SW480 (cell line): ENCODE measurements at places on chromosomes 3 and 15.

GRCh38 chr3:150583028-150583427 is 20.1 kb upstream of the SELENOT start:
- no peak for DNase-seq

DNA sequence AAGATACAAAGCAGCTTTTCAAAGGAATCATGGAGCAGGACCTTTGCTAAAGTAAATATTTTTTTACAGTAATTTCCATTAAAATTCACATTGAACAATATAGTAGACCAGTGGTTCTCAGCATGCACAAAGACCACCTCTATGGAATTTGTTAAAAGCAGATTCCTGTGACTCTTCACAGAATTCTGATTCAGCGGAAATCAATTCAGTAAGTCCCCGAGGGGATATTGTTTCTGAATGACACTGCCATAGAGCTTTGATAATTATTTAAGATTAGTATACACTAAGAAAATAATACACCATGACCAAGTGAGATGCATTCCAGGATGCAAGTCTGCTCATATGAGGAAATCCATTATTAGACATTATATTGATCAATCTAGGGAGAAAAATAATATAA is 161.9 kb upstream of the TNIK start:
- no peak for DNase-seq

DNA sequence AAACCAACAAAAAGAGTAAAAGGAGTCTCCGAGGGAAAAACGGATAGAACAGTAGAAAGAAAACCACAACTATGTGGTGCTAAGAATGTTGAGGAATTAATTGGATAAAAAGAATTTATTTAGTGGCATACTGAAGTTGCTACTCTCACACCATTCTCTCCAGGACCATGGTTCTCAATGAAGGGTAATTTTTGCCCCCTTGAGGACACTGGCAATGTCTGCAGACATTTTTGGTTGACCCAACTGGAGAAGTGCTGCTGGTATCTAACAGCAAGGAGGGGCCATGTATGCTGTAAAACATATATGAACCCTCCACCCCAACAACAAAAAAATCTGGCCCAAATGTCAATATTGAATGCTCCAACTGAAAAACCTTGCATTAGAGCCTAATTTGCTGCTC is 85.9 kb upstream of the CSPG5 start:
- peak; percentile 13 for DNase-seq

DNA sequence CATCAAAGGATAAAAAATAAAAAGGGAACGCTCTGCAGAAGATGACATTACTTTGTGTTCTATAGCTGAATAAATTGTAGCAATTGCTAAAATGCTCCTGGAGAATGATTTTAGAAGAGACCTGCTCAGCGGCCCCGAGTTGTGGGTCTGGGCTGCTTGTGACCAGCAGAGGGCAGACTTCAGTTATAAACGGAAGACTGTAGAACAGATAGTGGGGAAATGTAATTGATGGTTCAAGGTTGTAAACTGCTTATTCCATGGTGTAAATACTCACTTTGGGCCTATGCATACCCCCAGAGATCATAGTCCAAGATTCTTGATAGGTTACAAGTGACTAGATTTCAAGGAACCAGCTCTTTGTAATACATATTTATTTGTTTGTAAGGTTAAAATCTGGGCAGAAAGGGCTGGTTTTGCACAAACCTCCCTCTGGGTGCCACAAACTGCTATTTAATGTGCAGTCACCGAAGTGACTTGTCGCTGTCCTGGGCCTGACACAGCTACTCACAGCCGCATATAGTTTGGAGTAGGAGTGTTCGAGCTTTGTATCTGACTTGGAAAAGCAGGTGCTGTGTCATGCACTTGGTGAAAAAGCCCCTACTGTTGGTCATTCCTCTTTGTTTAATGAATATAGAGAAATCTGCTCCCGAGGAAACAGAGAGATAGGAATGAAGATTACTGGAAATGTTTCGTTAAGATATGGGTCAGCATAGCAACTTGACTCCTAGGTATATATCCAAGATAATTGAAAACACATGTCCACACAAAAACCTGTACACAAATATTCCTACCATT is 34.7 kb upstream of the NDUFB4 start:
- DNase-seq, result peak; percentile 62

DNA sequence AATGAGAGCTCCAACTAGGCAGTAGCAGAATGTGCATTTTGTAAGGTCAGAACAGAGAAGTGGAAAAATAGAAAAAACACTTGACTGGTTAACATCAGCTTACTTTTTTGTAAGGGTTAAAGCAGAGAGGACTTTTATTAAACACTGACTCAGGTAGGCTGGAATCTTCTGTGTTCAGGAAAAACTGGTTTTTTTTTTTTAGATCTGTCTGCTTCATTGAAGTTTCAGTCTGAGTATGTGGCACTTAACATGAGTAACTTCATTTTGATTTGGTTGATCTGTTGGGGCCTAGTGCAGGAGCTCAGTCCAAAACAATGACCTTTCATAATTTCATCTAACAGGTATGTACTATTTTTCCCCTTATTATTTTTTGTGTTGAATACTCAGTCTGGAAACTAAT is 141.1 kb downstream of the DOCK3 start:
- DNase-seq, result no peak

GRCh38 chr3:142787719-142788118 is 63.9 kb downstream of the TRPC1 start:
- no peak for DNase-seq

DNA sequence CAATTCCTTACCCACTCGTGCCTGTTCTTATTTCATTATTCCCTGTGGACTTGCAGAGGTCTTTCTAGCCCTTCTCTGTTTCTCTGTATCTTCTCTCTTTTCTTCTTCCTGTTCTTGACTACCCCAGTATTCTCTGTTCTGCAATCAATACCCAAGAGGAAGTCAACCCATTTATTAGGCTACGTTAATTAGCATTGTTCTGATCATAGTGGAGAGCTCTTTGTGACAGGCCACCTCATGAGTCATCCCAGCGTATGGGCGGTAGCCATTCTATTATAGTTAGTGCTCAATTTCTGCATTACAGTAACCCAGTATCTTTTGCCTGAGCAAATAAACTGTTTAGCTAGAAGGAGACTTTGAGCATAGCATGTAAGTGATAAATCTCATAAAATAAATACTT is 259.5 kb upstream of the GRM7 start:
- peak; percentile 25 for DNase-seq

DNA sequence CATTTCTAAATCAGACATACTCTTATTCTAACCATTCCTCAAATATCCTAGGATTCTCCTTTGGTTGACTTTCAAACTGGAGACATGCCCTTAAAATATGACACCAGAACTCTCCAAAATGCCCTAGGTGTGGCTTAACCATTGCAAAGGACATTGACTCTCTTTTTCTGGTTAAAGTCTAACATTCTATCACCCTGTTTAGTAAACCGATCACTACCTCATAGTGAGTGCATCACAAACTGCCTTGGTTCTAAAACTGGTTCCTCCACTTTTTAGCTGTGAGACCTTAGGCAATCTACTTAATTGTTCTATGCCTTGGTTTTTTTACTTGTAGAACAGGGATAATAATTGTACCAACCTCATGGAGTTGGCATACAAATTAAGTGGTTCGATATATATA is 224.3 kb downstream of the CDIN1 start:
- no peak for DNase-seq

DNA sequence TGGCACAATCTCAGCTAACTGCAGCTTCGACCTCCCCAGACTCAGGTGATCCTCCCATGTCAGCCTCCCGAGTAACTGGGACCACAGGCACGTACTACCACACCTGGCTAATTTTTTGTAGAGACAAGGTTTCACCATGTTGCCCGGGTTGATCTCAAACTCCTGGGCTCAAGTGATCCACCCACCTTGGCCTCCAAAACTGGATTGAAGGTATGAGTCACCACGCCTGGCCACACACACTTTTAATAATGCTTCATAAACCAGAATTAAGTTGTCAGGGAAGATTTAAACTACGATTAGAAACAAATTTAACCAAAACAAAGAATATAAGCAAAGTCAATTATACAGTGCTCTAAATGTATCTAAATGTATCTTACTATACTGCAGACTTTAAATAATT is 87.5 kb downstream of the LRRFIP2 start:
- DNase-seq, result no peak

- DNase-seq, result peak; percentile 40
Observed at GRCh38 chr3:71724584-71725270, 475 bp downstream of the EIF4E3 start.

GRCh38 chr3:114365909-114366308 is 72.1 kb downstream of the TIGIT start:
- DNase-seq, result no peak

DNA sequence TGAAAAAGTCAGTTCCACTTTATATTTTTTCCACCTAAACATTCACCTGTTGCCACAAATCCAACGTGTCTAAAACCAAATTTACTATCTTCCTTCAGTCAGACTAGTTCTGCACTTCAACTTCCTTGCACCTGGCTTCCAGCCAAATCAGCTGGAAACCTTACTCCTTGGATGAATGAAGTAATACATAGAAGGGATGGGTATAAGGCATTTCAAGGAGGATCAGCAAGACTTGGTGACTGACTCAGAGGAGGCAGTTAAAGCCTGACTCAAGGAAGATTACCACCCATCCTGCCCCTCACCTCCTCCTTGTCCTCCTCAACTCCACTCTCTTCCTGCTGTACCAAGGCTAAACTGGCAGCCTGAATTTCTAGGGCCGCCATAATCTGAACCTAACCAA is 37.1 kb downstream of the QTRT2 start:
- no peak for DNase-seq

DNA sequence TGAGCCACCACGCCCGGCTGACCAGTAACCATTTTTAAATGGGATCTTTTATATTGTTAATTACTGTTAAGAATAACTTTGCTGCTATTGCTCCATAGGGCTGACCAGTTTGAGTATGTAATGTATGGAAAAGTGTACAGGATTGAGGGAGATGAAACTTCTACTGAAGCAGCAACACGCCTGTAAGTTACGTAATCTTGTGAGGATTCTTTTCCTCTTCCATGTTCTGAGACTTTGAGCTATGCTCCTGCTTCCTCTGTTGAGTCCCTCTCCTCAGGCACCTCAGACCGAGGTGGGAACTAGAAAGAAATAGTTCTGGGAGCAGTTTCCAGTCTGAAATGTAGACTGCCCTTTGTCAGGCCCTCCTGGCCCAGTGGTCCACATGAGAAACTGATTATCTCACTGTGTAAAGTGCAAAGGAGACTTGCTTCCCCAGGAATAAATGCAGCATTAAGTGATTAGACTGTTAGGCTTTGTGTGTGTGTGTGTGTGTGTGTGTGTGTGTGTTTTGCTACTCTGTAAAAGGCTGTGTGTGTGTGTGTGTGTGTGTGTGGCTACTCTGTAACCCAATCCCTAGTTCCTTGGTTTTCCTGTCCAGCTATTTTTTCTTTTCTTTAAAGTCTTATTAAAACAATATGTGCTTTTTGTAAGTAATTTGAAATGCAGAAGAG is 5.2 kb downstream of the POLR2H start:
- DNase-seq, result no peak

DNA sequence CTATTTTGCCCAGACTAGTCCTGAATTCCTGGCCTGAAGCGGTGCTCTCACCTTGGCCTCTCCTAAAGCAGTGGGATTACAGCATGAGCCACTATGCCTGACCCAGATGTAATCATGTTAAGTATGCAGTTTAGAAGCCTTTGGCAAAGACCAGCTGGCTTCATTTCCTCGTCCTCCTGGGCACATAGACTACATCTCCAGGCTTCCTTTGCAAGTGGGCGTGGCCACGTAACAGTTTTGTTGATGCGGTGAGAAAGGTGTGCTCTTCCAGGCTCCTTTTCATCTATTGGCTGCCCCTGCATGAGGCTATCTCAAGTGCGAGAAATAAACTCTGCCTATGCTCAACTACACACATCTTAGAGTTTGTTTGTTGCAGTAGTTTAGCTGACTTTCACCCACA is 13.0 kb downstream of the SV2B start:
- DNase-seq, result peak; percentile 17

DNA sequence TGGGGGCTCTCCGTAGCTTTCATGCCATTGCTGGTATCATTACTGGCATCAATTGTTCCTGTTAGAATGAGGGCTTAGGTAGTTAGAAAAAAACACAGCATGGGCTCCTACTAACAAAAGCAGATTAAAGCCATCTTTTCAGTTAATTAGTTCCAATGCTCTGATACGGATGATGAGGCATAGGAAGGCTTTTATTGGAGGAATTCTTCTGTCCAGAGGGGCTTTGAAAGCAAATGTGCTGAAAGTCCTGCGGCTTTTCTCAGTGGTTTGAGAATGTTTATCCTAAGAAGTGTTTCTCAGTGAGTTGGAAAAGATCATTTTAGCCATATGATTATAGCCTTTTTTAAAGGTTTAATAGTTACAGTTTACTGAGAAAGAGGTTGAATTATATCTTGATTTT is 198.5 kb downstream of the THSD4 start:
- no peak for DNase-seq

DNA sequence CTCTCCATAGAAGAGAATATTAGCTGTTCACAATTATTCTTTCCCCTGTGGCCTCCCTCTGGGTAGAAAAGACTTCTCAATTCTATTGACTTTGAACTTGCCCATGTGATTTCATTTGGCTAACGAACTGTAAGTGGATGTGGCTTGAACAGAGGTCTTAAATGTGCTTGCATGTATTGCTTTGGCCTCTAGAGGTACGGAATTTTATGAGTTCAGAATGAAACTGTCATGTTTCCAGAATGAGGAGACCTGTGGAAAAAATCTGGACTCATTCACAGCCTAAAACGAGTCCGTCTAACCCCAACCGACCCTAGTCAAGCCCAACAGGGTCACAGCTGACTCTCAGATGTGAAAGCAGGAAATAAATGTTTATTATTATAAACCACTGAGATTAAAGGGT is 596.7 kb upstream of the UBE2E2 start:
- DNase-seq, result no peak

GRCh38 chr3:29334706-29335105 is 53.8 kb downstream of the RBMS3 start:
- no peak for DNase-seq

DNA sequence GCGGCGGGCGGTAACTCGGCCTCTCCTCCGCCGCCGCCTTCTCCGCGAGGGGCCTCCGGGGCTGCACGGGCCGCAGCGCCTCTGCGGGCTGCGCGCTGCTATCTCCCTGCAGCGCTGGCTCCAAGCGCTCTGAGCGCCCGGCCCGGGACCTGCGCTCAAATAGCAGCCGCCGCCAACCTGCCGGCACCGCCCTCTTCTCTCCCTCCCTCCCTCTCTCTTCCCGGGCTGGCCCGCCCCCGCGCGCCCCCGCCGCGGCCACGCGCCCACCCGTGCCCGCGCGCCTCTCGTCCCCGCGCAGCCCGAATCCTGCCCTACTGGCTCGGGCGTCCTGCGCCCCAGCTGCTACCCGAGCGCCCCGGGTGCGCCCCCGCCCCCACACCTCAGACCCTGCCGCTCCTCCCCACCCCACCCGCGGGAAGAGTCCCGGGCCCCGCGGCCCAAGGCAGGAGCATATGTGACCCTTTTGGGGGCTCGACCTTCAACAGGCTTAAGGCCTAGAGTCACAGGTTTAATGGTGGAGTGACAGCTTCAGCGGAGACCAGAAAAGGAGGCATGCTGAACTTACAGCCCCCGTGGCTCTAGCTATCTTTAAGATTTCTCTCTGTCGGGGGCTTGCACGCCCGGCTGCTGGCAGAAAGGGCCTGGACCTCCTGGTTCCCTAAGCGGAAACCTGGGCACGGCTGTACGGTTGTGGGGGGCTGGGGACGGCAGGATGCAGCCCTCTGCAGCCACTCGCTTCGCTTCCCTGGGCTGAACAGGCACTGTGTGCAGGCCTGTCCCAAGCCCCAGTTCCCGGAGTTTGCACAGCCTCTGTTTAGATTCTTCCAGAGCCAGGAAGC is at the start of gene CACNA2D2:
CACNA2D2 (minus strand) TSS at position 131 of the 839 bp plus-strand sequence. CDS start 211 bp downstream, outside the sequence.
- DNase-seq, result peak; percentile 46

GRCh38 chr3:123491966-123492587 is 43.2 kb upstream of the ADCY5 start:
- DNase-seq, result no peak
